ENCODE measurements at places on chromosomes 11 and 22. TPM values are rescaled to one million over a fixed set of nuclear protein-coding genes. Genes with fewer than 3 reads are reported as not detected.
A peak's percentile ranks its signal among the peaks of the same experiment; 100 is the strongest.

- DNase-seq: no peak
These were observed 43.1 kb downstream of the LDLRAD3 start for GRCh38 chr11:35986947-35987346.

ST14 gene
- 0.51 TPM for total RNA-seq

- peak; percentile 73 for DNase-seq
These were observed 621 bp downstream of the KCNC1 start for GRCh38 chr11:17734986-17735817.

LDHA gene
- total RNA-seq: 867 TPM

DNA sequence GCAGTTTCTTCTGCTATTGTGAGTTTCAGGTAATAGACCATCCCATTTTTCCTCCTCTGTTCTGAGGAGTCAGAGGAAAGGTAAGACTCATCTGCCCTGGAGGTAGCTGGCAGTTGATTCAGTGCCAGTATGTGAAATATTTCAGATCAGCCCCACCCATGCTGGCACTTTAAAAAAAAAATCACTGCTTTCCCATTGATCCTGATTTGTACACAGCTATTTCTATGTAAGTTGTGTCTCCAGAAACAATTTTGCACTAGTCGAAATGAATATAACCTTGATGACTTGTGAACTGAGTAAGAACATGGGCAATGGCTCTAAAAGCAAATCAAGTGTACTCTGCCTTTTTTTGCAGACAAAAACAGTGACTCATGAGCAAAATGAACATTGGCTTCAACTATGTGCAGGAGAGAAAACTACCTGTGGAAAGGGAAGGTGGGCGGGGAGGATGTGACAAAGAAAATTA is 82.0 kb upstream of the OR5AK2 start:
- DNase-seq: no peak

GRCh38 chr22:48826546-48826945 is 1001.1 kb downstream of the BRD1 start:
- DNase-seq: no peak

DNA sequence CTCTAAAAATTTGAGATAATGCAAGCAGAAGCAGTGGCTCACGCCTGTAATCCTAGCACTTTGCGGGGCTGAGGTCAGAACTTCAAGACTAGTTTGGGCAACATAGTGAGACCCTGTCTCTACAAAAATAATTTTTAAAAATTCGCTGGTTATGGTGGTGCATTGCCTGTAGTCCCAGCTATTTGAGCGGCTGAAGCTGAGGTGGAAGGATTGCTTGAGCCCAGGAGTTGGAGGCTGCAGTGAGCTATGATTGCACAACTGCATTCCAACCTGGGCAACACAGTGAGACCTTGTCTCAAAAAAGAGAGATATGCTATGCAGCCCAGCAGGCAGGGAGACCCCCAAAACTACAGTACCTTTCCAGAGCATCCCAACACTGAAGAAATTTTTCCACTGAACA is 2.3 kb downstream of the CTSC start:
- DNase-seq: no peak

DNA sequence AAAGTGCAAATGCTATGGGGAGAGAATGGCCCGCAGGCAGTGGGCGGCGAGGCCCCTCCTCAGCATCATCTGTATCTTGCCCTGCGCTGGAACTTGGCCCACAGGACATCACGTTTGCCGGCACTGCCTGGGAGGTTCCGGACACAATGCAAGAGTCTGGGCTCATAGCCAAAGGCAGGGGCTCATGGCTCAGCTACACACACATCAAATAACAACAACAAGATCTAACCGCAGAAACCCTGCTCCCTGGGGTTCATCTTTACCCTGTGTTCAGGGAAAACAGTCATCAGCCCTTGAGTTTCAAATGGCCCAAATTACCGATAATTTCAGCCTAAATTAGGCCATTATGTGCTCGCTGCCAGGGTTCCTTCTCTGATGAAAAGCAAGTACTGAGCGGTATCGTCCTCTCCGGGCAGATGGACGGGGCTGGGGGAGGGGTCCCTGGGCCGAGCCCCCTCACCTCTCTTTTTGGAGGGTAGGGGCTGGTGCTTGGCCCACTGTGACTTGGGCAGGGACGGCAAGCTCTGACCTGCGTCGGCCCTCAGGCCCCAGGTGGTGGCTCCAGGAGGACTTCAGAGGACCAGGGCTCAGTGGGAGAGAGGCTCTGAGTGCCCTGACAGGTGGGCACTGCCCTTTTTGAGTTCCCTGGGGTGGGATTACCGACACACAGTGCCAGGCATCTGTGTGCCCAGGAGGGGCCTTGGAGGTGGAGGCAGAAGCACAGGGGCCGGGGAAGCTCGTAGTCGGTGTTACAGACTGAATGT is 25.0 kb upstream of the GAL start:
- DNase-seq: peak; percentile 85

Measured in psoas muscle (tissue), 8 donors.